ENCODE measurements at places on chromosomes 12 and 14. TPM values are rescaled to one million over a fixed set of nuclear protein-coding genes. Genes with fewer than 3 reads are reported as not detected.

Gene ETFBKMT
- 0.68 TPM for total RNA-seq

Gene SYNDIG1L
- not detected for total RNA-seq

Gene OVCH1
- total RNA-seq, result not detected

Gene DBX2
- total RNA-seq, result not detected

Gene CD69
- not detected for total RNA-seq

Gene MIP
- total RNA-seq, result not detected

Gene GALNT6
- total RNA-seq, result 4.3 TPM

Gene KLRD1
- total RNA-seq, result not detected

Gene BCL11B
- total RNA-seq, result 0.18 TPM

Gene TCL1A
- not detected for total RNA-seq

Gene CEBPE
- total RNA-seq, result not detected

Gene CPNE6
- total RNA-seq, result not detected

Gene TPH2
- total RNA-seq, result not detected

Gene ASB2
- 4.1 TPM for total RNA-seq

Gene YBX3
- 283 TPM for total RNA-seq

Gene CLEC6A
- not detected for total RNA-seq

Gene MYF5
- total RNA-seq, result not detected

Gene FIGNL2
- total RNA-seq, result 0.38 TPM

Gene UBC
- total RNA-seq, result 1,210 TPM

Gene ABCC9
- not detected for total RNA-seq

Gene ACSM4
- total RNA-seq, result not detected

Gene SPATS2
- 37.1 TPM for total RNA-seq

Gene VTI1B
- total RNA-seq, result 87.8 TPM

Gene RAB21
- total RNA-seq, result 49.1 TPM

Gene HAL
- total RNA-seq, result 0.10 TPM

Gene SMARCD1
- total RNA-seq, result 75.1 TPM

Gene LALBA
- total RNA-seq, result not detected

Gene KITLG
- 12.3 TPM for total RNA-seq

Gene GLI1
- 13.8 TPM for total RNA-seq

Gene KCNJ8
- total RNA-seq, result 0.26 TPM

Gene AQP2
- total RNA-seq, result not detected

Gene MRPL51
- 322 TPM for total RNA-seq

Gene HSPB8
- 15.1 TPM for total RNA-seq

Gene HCAR1
- total RNA-seq, result 0.06 TPM

Gene WBP11
- total RNA-seq, result 54.5 TPM

Gene MANSC4
- total RNA-seq, result not detected

Gene CIROP
- total RNA-seq, result not detected

Gene KRT2
- not detected for total RNA-seq

Gene STXBP6
- total RNA-seq, result 1.9 TPM

Gene KRT7
- total RNA-seq, result 4,352 TPM

Gene NR2C1
- 25.9 TPM for total RNA-seq

Gene OTOGL
- total RNA-seq, result 0.04 TPM

Gene ANKRD52
- total RNA-seq, result 45.7 TPM

Gene CCDC175
- total RNA-seq, result not detected

Gene IRAK3
- total RNA-seq, result 0.05 TPM

Gene ASPG
- not detected for total RNA-seq

Gene NAB2
- total RNA-seq, result 24.1 TPM

Gene CAPS2
- 1.4 TPM for total RNA-seq

Gene PRH2
- total RNA-seq, result not detected

Gene PTPRO
- total RNA-seq, result 0.08 TPM

Gene BEGAIN
- 10.0 TPM for total RNA-seq

Gene REM2
- 0.29 TPM for total RNA-seq

Gene STRN3
- total RNA-seq, result 16.2 TPM

Gene FOXG1
- total RNA-seq, result 0.08 TPM

Gene GYS2
- not detected for total RNA-seq

Gene ACIN1
- 109 TPM for total RNA-seq

Gene BHLHE41
- total RNA-seq, result 1.9 TPM

Data from A549 treated with DMSO at 1 μM for 4 hours (cell line).